ENCODE measurements at places on chromosomes 1 and 21. TPM values are rescaled to one million over a fixed set of nuclear protein-coding genes. Genes with fewer than 3 reads are reported as not detected.

- no peak overlapping the region for H3K27ac ChIP-seq
- no peaks in the 10 kb centered on the region for H3K36me3 ChIP-seq
- no peak for DNase-seq
- no peaks in the 10 kb centered on the region for H3K27me3 ChIP-seq
- H3K4me1 ChIP-seq = no peaks in the 10 kb centered on the region
Measured at GRCh38 chr1:182968151-182968741, 15.3 kb upstream of the SHCBP1L start.

DNA sequence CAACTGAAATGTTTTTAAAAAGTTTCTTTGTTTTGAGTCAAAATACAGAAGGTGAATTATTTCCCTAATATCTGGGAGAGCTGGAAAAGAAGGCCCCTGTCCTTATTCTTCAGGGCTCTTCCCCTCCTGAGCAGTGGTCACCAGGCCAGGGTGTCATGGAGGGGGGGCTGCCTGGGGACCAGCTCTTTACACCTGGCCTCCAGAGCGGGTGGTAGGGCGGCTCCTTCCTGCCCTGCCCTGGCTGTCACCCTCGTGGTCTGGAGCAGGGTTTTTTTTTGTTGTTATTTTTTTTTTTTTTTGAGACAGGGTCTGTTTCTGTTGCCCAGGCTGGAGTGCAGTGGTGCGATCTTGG lies 6.6 kb downstream of the SKI start:
- DNase-seq = no peak
- H3K4me3 ChIP-seq = peak overlapping the region; percentile 84
- H3K36me3 ChIP-seq = no peaks in the 10 kb centered on the region
- peak overlapping the region; percentile 88 for H3K27ac ChIP-seq
- peaks cover 75% of the 10 kb centered on the region for H3K4me1 ChIP-seq

- no peak for DNase-seq
- H3K27me3 ChIP-seq = no peaks in the 10 kb centered on the region
- no peak overlapping the region for H3K4me3 ChIP-seq
Measured at GRCh38 chr1:219801156-219801820, 127.1 kb downstream of the SLC30A10 start.

DNA sequence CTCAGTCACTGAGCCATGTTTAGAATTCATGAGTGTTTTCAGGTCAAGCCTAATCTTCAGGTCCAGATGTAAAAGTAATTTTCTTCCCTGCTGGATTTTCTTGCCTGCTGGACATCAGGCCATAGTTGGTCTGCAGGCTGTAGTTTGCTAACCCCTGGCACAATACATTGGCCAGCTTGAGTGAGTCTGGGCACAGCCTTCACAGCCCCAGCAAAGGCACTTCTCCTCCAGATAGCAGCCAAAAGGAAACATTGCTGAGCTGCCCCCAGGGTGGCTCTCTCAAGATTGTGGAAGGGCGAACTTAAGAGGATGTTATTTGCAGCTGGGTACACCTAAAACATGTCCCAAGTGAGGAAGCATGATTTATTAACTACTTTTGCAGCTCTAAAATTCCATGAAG lies 126.8 kb downstream of the PIK3R3 start:
- no peak overlapping the region for H3K27ac ChIP-seq
- H3K4me1 ChIP-seq = no peaks in the 10 kb centered on the region
- H3K27me3 ChIP-seq = no peaks in the 10 kb centered on the region
- DNase-seq = no peak
- H3K36me3 ChIP-seq = peaks cover 26% of the 10 kb centered on the region
- no peak overlapping the region for H3K4me3 ChIP-seq

- H3K36me3 ChIP-seq = no peaks in the 10 kb centered on the region
- H3K4me1 ChIP-seq = no peaks in the 10 kb centered on the region
- no peak for DNase-seq
Measured at GRCh38 chr1:14372526-14372925, 226.0 kb upstream of the KAZN start.

DNA sequence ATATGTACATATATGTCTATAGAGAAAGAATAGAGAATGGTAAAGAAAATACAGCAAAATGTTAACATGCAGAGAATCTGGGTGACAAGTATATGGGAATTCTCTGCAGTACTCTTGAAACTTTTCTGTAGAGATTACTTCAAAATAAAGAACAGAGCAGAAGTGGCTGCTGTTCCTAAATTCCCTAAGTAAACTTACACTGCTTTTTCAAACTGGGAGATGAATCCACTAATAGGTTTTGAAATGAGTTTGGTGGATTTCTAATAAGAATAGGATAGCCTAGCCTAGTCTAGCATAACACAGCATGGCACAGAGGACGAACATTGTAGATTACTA lies 450 bp upstream of the CR2 start:
- H3K27ac ChIP-seq = no peak overlapping the region
- DNase-seq = no peak
- no peaks in the 10 kb centered on the region for H3K36me3 ChIP-seq
- H3K27me3 ChIP-seq = no peaks in the 10 kb centered on the region

DNA sequence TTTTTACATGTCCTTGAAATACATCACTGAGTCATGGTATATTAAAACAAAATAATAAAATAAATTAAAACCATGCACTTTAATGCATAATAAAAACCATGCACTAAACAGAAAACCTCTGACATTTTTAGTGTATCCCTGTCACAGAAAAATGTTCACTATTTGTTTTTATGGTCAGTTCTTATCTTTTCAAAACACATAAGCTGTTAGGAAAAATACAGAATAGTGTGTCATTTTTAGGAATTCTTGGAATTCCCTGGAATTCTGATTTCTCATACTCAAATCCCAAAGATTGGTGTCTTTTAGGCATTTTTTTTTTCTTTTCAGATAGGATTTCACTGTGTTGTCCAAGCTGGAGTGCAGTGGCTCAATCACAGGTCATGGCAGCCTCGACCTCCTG lies 25.1 kb upstream of the TINAGL1 start:
- no peak for DNase-seq
- H3K4me3 ChIP-seq = no peak overlapping the region
- H3K27ac ChIP-seq = no peak overlapping the region
- H3K4me1 ChIP-seq = peaks cover 9% of the 10 kb centered on the region
- H3K27me3 ChIP-seq = no peaks in the 10 kb centered on the region

- H3K27me3 ChIP-seq = no peaks in the 10 kb centered on the region
- H3K4me1 ChIP-seq = no peaks in the 10 kb centered on the region
- H3K27ac ChIP-seq = no peak overlapping the region
- no peak for DNase-seq
- no peaks in the 10 kb centered on the region for H3K36me3 ChIP-seq
- H3K4me3 ChIP-seq = no peak overlapping the region
Measured at GRCh38 chr1:84912726-84913554, 19.9 kb upstream of the LPAR3 start.

Gene DYNLT5
- 2.8 TPM for total RNA-seq

Gene TMEM167B
- 25.3 TPM for total RNA-seq

Gene GBP7
- not detected for total RNA-seq
